ENCODE measurements at places on chromosomes 4 and X.

DNA sequence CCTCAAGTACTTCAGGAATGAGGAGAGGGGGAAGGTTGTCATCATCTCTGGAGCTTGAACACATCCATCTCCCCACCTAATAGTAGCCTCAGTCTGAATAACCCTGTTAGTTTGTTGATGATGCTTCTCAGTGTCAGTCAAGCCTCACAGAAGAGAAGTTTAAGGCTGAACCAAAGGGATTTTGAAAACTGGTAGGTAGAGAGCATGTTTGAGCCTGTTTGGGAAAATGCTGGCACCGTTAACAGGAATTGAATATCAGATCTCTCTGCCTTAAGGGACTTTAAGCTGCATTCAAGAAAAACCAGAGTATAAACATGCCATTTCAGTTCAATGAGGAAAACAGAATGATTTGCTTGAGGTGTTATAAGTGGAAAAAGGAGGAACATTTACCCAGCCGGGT, 73.1 kb downstream of the MAPK10 start:
- DNase-seq = no peak

DNA sequence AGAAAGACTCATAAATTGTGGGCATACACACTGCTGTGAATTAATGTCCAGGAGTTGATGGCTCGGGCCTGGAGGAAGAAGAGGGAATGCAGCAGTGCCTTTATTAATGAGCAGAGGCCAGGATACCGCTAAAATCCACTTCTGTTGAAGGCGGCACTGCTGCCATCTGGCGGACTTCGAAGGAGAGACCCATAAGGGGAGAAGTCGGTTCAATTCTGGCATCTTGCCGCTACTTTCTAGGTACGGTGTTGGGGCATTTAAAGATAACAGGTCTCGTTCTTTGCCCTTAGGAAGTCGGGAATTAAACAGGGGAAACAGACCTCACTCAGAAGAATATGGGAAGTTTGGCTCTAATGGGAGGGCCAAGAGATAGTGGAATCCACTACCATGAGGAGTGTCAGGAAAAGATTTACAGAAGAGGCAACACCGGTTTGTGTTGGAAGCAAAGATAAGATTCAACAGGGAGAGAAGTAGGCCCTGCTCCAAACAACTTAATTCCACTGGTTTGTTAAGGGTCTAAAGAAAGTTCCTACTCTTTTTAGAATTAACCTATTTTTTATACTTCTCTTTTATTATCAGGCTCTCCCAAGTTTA, 133.6 kb upstream of the GIMD1 start:
- no peak for DNase-seq

- DNase-seq = no peak
Measured at GRCh38 chr4:12211636-12212035, 782.9 kb upstream of the HS3ST1 start.

GRCh38 chrX:3690140-3690539, 23.3 kb downstream of the PRKX start:
- no peak for DNase-seq

DNA sequence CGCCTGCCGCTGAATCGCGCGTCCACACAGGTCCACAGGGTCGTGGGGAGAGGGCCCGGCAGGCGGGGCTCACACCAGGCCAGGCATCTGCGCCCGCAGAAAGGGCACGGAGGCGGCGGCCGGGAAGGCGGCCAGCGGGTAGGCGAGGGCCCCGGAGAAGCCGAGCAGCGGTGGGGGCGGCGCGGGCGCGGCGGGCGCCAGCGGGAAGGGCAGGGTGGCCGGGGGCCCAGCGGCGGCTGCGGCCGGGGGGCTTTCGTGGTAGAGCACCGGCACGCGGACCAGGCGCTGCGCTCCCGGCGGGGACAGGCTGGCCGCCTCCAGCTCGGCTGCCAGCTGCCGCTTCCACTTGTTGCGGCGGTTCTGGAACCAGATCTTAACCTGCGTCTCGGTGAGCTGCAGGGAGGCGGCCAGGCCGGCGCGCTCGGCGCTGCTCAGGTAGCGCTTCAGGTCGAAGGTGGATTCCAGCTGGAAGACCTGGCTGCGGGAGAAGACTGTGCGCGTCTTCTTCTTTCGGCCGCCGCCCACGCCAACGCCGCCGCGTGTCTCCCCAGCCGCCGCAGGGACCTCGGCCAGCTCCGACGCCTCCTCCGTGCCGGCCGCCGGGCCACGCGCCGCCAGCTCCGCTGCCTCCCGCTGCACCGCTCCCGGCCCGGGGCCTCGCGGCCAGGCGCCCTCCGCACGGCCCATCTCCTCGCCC, 3.9 kb downstream of the HMX1 start:
- no peak for DNase-seq

DNA sequence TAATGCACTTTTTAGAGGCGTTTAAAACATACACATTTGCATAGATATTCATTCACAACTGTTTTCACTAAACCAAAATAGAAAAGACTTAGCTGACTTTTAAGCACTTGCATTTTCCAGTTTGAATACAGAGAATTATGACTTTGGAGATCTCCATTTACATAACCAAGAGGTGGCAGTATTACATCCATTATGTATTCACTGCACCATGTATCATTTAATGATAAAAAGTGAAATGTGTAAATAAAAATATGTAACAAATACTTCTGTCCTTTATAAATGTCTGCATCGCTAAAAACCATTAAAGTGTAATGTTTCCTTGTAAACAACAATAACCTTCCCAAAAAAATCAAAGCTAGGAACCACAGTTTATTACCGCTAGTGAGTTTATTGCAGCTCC, 413.2 kb downstream of the FGF13 start:
- DNase-seq = no peak

DNA sequence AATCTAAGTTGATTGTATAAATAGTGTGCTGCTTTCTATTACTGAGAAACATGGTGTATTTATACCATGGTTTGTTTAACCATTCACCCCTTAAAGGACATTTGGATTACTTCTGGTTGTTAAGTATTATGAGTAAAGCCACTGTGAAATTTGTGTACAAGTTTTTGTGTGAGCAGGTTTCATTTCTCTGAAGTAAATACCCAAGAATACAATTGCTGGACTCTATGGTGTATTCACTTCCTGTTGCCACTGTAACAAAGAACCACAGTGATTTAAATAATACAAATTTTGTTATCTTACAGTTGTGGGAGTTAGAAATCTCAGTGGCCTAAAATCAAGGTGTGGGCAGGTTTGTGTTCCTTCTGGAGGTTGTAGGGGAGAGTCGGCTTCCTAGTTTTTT, 869.6 kb downstream of the CCSER1 start:
- no peak for DNase-seq

- DNase-seq = no peak
Measured at GRCh38 chr4:151169900-151170299, 70.5 kb downstream of the RPS3A start.

DNA sequence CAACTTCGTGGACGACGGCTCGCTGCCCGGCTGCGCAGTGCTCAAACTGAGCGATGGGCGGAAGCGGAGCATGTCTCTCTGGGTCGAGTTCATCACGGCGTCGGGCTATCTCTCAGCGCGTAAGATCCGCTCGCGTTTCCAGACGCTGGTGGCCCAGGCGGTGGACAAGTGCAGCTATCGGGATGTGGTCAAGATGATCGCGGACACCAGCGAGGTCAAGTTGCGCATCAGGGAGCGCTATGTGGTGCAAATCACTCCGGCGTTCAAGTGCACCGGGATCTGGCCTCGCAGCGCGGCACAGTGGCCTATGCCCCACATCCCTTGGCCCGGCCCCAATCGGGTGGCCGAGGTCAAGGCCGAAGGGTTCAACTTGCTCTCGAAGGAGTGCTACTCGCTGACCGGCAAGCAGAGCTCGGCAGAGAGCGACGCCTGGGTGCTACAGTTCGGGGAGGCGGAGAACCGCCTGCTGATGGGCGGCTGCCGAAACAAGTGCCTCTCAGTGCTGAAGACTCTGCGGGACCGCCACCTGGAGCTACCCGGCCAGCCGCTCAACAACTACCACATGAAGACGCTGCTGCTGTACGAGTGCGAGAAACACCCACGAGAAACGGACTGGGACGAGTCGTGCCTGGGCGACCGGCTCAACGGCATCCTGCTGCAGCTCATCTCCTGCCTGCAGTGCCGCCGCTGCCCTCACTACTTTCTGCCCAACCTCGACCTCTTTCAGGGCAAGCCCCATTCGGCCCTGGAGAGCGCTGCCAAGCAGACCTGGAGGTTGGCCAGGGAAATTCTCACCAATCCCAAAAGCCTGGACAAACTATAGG, 1.5 kb downstream of the MAB21L2 start:
- DNase-seq = no peak

DNA sequence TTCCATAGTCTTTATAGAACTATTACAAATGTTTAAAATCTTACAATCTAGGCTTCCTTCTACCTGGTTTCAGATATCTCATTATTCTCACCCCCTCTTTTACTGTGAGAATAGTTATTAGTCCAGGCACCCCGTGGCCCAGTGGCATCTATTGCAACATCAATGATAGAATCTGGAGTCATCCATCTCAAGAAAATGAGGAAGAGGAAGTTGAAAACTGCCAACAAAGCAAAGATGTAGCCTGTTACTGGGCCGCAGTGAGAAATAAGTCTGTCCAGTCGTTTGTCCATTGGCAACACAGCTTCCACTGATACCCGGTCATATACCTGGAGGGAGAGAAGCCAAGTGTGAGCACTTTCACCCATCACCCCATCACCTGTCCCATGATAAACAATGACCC, 6.0 kb upstream of the ASB11 start:
- DNase-seq = no peak

GRCh38 chr4:189129044-189129694, 811.5 kb upstream of the FRG1 start:
- no peak for DNase-seq

DNA sequence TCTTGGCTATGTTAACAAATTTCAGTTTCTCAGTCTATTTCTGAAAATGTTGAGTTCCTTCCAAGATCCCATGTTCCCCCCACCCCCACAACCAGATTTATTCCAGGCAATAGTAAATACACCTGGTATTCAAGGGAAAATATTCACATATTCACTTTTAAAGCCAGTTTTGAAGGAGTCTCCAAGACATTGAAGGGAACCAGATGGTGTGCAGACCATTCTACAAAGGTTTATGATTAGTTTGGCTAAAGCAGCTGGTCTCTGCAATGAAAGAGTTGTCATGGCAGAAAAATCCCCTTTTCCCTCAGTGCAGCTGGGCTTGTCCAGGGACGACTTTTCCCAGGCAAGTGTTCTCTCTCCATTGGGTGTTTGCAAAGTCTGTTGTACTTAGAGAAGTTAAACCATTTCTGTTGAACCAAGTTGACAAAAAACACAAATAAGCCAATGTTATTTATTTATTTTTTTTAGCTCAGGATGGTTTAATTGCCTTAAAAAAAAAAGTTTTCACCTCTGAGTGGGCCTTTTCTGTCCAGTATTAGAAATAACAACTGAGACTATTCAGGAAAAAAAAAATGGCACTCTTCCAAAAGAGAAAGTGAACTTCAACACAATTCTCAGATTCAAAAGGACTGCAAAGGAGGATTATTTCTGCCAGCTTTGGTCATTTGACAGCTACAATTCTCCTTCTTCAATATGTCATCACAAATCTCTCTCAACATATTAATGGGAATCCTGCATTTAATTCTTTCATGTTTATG, 410.6 kb downstream of the IL1RAPL1 start:
- DNase-seq = no peak
